Activated CD8-positive, alpha-beta T cell treated with anti-CD3 and anti-CD28 coated beads for 36 hours (primary cell): ENCODE measurements at places on chromosomes 13 and 19. TPM values are rescaled to one million over a fixed set of nuclear protein-coding genes. Genes with fewer than 3 reads are reported as not detected.

ZSCAN22 gene
- total RNA-seq: 2.6 TPM

PLK5 gene
- not detected for total RNA-seq

- H3K36me3 ChIP-seq: peaks cover 14% of the 10 kb centered on the region
- no peaks in the 10 kb centered on the region for H3K27me3 ChIP-seq
- H3K27ac ChIP-seq: no peak overlapping the region
- H3K4me1 ChIP-seq: peaks cover 48% of the 10 kb centered on the region
- no peak for DNase-seq
Observed at GRCh38 chr13:60412909-60413616, 16.0 kb downstream of the TDRD3 start.

ZNF66 gene
- total RNA-seq: 8.9 TPM

- peaks cover 10% of the 10 kb centered on the region for H3K4me1 ChIP-seq
- H3K36me3 ChIP-seq: peaks cover 16% of the 10 kb centered on the region
- no peaks in the 10 kb centered on the region for H3K27me3 ChIP-seq
- H3K4me3 ChIP-seq: no peak overlapping the region
Observed at GRCh38 chr13:100213576-100213975, 124.7 kb downstream of the PCCA start.

DNA sequence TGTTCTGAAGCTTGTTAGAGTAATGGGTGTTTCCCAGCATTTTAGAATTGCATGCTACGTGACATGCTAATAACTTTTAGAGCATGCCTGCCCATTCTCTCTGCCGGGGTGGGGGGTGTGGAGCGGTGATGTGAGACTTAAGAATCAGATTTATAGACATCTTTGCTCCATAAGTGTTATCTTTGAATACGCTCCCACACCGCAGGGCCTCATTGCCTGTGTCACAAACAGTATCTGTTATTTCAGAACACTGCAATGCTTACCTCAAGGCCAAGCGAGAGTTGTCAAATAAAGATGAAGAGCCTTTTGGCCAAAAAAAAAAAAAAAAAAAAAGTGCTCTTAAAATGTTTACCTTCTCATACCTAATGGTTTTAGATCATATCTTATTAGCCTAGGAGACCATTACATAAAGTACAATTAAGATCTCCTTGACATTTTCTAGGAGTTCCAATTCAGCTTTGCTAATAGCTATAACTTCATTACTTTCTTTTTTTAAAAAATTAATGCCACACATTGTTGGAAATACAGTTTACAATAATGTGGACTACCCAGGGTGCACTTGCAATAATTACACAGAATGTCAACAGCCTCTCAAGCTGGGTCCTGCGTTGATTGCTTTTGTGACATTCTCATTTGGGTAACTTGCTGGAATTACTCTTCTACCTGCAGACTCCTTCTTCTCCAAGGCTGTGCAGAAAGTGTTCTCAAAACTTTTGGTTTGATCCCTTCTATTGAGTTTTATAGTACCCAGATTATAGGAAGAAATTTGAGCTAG is 525.3 kb downstream of the KLF12 start:
- no peaks in the 10 kb centered on the region for H3K27me3 ChIP-seq
- H3K4me1 ChIP-seq: no peaks in the 10 kb centered on the region
- H3K36me3 ChIP-seq: no peaks in the 10 kb centered on the region
- no peak overlapping the region for H3K27ac ChIP-seq
- DNase-seq: no peak

DNA sequence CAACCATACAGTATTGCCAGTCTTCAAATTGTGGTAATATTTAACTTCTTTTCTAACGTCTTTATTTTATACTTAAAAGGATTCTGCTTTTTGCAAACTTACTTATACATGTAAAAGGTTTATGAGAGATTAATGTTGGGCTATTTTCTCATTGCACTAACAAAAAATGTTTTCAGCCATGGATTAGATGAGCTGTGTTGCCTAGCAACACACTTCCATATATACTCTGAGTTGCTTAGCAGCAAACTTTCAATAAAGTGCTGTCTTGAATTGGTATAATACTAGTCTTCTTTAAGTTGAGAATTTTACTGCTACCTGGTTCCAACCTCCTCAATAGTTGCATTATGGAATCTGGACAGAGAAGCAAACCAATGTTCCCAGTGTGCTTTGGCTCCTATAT is 777.4 kb upstream of the PCDH9 start:
- H3K4me1 ChIP-seq: no peaks in the 10 kb centered on the region
- no peak for DNase-seq
- no peaks in the 10 kb centered on the region for H3K36me3 ChIP-seq

DNA sequence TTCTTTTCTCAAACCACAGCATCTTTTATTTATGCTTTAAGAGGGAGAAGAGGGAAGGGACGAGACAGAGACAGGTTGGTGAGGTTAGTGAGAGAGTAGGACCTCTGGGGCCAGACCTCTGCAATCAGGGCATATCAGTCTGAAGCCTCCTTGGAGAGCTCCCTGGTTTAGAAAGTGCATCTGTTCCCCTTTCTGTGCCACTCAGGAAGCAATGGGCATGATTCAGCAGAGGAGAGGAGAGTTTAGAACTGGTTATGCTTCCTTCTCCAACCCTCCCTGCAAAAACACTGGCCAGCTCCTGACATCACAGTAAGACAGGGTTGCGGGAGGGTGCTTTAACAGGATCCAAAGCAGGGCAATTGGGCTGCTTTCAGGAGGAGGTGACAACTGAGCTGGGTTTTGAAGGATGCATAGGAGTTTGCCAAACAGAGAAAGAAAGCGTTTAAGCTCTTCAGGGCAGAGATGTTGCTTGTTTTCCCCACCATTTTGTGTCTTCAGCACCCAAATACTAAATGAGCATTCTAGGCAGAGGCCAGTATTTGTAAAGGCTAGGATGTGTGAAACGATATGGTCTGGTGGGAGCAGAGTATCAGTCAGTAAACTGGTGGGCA is 33.1 kb downstream of the CERS4 start:
- peaks cover 19% of the 10 kb centered on the region for H3K4me1 ChIP-seq
- no peak overlapping the region for H3K4me3 ChIP-seq
- H3K27ac ChIP-seq: no peak overlapping the region

TMEM238 gene
- total RNA-seq: 9.4 TPM

CD22 gene
- total RNA-seq: 2.8 TPM

- H3K4me3 ChIP-seq: no peak overlapping the region
- H3K36me3 ChIP-seq: no peaks in the 10 kb centered on the region
- H3K27ac ChIP-seq: no peak overlapping the region
- H3K4me1 ChIP-seq: no peaks in the 10 kb centered on the region
Observed at GRCh38 chr13:77595166-77595810, 59.8 kb downstream of the SCEL start.

PEG3 gene
- total RNA-seq: 0.09 TPM

TBXA2R gene
- total RNA-seq: 3.0 TPM

CCDC8 gene
- not detected for total RNA-seq

DNA sequence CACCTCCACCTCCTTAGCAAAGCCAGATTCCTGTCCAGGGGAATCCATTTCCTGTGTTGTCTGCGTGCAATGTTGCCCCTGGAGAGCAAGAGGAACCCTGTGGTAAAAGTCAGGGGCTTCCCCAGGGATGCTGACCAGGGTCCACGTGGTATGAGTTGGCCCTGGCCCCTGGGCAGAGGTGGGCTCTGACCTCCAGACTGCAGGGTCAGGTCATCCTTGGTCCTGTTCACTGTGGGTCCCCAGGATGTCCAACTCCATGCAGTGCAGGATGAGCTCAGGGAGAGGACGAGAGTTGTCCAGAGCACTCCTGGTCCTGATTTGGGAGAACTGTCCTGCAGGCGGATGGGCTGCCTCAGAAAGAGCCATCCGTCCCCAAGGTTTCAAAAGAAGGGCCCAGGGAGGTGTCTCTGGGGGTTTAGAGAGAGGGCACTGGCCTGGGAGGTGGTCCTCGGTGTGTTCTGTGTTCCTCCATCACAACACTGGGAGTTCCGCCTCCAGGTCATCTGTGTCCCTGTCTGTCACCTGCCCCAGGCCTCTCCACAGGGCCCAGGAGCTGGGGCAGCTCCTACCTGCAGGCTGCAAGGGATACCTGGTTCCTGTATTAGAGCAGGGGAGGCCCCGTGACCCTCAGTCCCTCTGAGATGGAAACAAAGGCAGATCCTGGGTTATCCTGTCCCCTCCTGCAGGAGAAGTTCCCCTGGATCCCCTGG is 1.2 kb upstream of the CEACAM4 start:
- H3K27me3 ChIP-seq: peaks cover 35% of the 10 kb centered on the region
- H3K36me3 ChIP-seq: no peaks in the 10 kb centered on the region
- no peak overlapping the region for H3K4me3 ChIP-seq
- no peaks in the 10 kb centered on the region for H3K4me1 ChIP-seq

DNA sequence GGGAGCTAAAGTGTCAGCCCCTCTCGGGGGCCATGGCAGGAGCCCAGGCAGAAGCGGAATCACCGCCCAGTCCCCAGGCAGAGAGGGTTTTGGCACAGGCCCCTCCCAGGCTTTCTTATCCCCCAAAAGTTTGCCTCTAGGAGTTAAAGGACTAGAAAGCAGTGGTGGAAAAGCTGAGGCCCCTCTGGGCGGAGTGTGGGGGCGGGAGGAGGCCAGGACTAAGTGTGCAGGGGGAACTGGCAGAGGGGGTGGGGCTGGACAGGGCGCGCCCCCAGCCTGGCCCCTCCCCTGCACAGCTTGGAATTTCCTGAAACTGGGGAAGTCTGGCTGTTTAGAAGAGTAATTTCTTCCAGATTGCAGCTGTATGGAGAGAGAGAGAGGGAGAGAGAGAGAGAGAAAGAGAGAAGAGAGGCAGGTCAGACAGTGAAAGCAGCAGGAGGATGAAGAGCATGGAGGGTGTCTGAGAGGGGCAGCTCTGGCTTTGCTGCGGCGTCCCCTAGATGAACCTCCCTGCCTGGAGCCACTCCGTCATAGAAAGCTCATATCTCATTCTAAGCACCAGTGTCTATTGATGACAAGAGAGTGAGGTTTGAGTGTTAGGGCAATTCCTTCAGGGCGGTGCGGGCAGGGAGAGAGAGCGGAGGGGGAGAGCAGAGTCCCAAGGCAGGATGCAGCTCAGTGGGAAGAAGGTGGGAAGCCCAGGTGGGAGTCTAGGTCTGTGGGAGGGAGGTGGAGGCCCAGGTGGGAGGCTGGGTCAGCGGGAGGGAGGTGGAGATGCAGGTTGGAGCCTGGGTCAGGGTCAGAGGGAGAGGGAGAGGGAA is at the start of gene CDC42EP5:
Gene CDC42EP5 (minus strand): TSS at position 226 of the 821 bp plus-strand sequence. CDS start 7,749 bp downstream, outside the sequence.
- H3K36me3 ChIP-seq: no peaks in the 10 kb centered on the region
- peak; percentile 51 for DNase-seq
- H3K27me3 ChIP-seq: peaks cover 31% of the 10 kb centered on the region

CGB5 gene
- not detected for total RNA-seq

DNA sequence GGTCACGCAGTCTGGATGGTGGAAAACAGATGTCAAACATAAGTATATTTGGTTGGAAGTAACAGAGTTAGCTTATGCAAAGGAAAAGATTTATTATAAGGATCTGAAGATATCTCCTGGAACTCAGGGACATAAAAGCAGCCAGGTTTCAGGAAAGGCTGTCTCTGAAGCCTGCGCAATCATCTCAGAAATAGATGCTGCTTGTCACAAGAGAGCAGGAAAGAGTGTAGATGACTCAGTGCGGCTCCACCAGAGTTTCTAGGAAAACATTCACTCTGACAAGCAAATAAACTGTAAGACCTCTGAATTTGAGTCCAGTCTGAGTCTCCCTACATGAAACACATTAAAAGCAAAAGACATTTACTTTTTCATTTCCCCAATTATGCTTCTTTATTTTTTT is 220.4 kb upstream of the HTR2A start:
- no peaks in the 10 kb centered on the region for H3K4me1 ChIP-seq
- no peaks in the 10 kb centered on the region for H3K27me3 ChIP-seq
- no peak overlapping the region for H3K27ac ChIP-seq
- DNase-seq: no peak
- no peaks in the 10 kb centered on the region for H3K36me3 ChIP-seq

DNA sequence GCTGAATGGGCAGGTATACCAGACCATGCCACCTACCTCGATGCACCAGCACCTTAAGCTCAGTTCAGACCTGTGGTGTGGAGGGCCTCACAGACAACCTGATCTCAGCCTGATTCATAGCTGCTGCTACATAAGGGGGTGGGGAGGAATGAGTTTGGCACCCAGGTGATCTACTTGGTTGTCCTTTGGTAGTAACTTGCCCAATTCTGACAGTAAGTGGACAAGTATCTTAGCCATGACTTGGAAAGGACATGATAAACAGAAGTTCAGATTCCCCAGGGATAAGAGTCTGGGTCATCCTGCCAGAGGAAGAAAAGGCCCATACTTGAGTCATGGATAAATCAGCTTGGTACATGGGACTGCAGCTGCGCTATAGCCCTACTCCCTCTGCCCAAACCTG is 28.4 kb upstream of the SOHLH2 start:
- no peaks in the 10 kb centered on the region for H3K36me3 ChIP-seq
- H3K27me3 ChIP-seq: no peaks in the 10 kb centered on the region
- no peak overlapping the region for H3K27ac ChIP-seq

DNA sequence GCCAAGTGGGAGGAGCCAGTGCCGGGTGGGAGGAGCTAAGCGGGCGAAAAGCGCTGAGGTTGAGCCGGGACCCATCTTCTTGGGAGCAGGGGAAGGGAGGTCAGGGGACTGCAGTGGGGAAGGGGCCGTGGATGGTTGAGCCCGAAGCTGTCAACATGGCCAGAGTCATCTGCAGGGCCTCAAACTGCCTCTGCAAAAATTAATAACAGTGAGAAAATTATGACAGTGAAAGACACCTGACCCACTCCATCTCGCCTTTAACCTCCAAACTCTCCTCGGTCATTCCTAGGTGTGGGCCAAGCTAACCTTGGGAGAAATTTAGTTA is 30.1 kb downstream of the ZNF557 start:
- H3K36me3 ChIP-seq: peaks cover 14% of the 10 kb centered on the region
- H3K27me3 ChIP-seq: no peaks in the 10 kb centered on the region
- H3K27ac ChIP-seq: peak overlapping the region; percentile 84
- no peak for DNase-seq
- H3K4me3 ChIP-seq: peak overlapping the region; percentile 87
- peaks cover 16% of the 10 kb centered on the region for H3K4me1 ChIP-seq

SPC24 gene
- 70.9 TPM for total RNA-seq

GRCh38 chr13:43132257-43132656 is 108.9 kb downstream of the DNAJC15 start:
- H3K27ac ChIP-seq: no peak overlapping the region
- H3K36me3 ChIP-seq: no peaks in the 10 kb centered on the region
- peaks cover 11% of the 10 kb centered on the region for H3K4me1 ChIP-seq
- DNase-seq: no peak

- no peaks in the 10 kb centered on the region for H3K27me3 ChIP-seq
- no peak for DNase-seq
- H3K4me1 ChIP-seq: peaks cover 11% of the 10 kb centered on the region
- H3K27ac ChIP-seq: no peak overlapping the region
- peaks cover 31% of the 10 kb centered on the region for H3K36me3 ChIP-seq
Observed at GRCh38 chr19:13762635-13763235, 1.6 kb upstream of the MRI1 start.

- no peaks in the 10 kb centered on the region for H3K36me3 ChIP-seq
- no peak overlapping the region for H3K27ac ChIP-seq
- H3K4me1 ChIP-seq: no peaks in the 10 kb centered on the region
- DNase-seq: no peak
Observed at GRCh38 chr13:112448621-112449544, 72.7 kb downstream of the SPACA7 start.
